Activated CD4-positive, CD25-positive, alpha-beta regulatory T cell treated with anti-CD3 and anti-CD28 coated beads, Interleukin-2, amount 50 U/mL, for 16 hours (primary cell): ENCODE measurements at places on chromosomes 16 and 17.

- no peak for DNase-seq
Measured at GRCh38 chr16:56848029-56848936, 16.7 kb upstream of the SLC12A3 start.

DNA sequence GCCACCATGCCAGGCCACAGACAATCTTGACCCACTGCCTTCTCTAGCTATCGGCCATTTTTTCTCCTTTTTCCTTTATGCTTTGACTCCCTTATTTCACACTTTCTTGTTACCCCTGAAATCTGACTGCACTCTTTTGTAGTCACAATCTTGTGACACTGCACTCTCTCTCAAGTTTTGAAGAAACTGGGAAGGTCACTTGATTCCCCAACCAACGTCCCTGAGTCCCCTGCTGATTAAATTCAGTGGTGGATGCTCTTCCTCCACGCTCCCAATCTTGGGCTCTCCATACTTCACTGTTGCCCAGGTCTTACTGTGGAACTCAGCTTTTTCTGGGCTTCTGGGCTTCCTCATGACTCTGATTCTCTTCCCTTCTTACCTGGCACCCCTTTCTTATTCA, 33.9 kb downstream of the PECAM1 start:
- DNase-seq, result no peak

GRCh38 chr16:80569440-80570105, 28.8 kb downstream of the DYNLRB2 start:
- DNase-seq, result peak; percentile 44

- DNase-seq, result no peak
Measured at GRCh38 chr17:77165577-77165976, 24.8 kb downstream of the SEC14L1 start.

- DNase-seq, result no peak
Measured at GRCh38 chr17:1495265-1495989, 2.9 kb upstream of the MYO1C start.

- no peak for DNase-seq
Measured at GRCh38 chr17:49393491-49394255, 21.0 kb downstream of the PHB1 start.

DNA sequence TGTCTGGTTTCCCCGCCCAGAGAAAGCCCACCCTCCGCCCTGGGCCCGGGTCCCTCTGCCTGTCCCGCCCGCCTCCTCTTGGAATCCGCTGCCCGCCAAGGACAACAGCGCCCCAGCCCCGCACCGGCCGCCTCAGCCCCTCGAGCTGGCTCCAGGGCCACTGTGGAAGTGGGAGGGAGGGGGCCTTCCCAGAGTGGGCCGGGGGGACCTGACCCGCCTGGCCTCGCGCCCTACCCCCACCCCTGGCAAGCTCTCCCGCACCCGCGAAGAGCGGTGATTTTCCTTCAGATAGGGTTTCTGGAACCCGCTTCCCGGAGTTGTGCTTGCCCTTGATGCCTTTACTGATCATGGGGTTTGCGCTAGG, 2.3 kb upstream of the CBX8 start:
- DNase-seq, result no peak

GRCh38 chr16:89446975-89447293, 43.4 kb downstream of the ANKRD11 start:
- DNase-seq, result no peak

DNA sequence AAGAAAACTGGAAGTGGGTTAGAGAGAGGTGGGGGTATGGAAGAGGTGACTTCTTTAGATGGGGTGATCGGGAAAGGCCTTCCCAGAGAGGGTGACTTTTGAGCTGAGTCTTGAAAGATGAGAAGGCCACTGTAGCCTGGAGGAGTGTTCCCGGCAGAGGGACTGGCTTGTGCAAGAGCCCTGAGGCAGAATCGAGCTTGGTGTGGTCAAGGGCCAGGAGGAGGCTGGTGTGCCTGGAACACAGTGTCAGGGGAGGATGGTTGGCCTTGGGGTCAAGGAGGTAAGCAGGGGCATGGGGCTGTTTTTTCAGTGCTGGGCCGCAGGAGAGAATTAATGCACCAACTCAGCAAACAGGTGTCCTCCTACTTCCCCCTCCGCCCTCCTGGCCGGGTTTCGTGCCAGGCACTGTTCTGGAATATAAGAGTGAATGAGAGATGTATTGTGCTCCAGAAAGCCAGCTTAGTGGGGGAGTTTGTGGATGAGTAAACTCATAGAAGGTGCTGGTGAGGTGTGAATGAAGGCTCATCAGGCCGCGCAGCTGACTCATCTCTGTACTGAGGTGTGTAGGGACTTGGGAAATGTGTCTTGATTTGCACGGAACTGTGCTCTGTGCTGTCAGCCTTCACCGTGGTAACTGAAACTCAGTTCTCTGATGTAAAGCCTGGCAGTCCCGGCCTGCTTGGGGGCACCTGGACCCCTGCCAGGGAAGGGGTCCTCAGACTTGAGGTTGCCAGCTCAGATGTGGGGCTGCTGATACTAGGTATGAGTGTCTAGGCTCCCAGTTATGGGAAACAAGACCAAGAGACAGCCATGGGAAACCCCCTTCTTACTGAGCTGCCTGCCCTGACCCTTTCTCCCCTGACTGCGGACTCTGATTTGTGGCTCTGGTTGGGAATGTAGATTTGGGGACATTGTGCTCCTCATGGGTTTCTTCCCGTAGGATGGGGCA, 15.3 kb downstream of the KSR1 start:
- DNase-seq, result peak; percentile 57

- no peak for DNase-seq
Measured at GRCh38 chr16:26335236-26335853, 643.6 kb downstream of the HS3ST4 start.

DNA sequence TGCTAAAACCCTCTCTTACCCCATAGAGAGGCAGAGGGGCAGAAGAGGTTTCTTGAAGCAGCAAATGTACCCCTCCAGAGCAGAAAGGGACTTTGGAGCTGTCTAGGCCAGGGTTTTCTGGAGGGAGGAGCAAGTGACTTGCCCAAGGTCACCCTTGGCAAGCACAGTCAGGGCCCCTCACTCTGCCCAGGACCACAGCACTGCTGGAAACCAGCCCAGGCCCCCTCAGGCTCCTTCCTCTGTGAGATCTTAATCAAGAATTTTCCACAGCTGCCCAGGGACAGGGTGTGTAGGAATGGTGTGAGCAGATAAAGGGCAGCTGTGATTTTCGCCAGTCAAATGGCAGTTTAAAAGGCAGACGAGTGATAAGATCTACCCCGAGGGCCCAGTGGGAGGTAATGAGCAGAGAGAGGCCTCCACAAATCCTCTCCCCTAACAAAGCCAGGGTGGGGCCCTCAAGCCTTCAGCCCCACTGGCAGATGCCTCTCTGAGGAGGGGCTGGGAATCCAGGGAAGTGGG, 3.9 kb upstream of the SLC12A3 start:
- DNase-seq, result no peak

DNA sequence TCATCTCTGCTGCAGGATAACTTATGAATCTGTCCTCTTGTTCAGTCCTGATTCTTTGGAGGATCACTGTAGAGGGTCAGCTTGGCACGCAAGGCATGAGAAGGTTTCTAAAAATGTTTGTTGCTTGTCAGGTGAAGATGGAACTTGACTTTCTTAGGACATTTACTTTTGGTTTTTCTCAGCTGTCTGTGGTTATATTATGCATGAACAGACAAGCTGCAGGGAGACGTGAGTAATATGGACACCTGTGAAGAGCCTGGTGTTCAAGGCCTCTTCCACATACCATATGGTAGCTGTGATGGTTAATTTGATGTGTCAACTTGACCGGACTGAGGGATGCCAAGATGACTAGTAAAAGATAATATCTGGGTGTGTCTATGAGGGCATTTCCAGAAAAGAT, 270.2 kb upstream of the CPHXL start:
- no peak for DNase-seq

DNA sequence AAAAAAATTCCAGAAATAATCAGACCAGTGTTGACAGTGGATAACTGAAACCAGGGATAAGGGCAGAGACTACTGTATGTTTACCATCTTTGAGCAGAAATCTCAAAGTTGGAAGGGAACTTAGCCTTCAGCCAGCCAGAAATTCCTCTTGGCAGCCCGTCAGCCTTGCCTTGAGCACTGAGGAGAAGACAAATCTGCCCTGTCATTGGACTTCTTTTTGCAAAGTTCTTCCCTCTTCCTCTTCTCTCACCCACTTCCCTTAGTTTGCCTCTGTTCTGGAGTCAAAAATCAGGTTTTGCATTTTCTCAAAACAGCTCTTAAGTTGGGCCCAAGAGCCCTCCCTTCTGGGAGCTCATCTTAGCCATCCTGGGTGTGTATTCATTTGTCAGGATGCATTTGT, 6.2 kb downstream of the TUFM start:
- no peak for DNase-seq

DNA sequence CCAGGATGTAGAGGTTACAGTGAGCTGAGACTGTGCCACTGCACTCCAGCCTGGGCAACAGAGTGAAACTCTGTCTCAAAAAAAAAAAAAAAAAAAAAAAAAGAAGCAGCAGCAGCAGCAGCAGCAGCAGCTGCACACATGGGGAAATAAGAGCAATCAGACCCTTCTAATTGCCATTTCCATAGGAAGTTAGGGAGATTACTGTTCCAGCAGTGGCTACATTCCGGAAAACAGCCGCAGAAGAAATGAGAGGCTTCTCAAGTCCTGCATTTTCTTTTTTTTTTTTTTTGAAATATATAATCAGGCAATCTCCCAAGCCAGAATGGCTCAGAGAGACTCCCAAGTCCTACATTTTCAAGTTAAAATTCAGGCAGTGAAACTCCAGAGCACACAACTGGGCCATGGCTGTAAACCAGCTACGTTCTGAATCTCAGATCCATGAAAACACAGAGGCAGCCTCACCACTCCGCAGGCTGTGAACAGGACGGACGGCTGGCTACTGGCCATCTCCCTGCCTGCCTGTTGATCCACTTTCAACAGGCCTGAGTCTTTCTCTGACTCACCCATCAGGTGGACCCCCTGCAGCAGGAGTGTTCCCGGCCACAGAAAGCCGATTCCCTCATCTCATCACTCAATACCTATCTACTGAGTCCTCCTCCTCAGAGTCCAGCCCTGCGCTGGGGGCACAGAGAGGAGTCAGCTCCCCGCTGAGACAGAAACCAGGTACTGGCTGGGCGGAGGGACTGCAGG, 15.0 kb downstream of the TRPV1 start:
- DNase-seq, result no peak

GRCh38 chr16:69315486-69316311, 4.5 kb downstream of the VPS4A start:
- DNase-seq, result no peak

GRCh38 chr16:76656994-76657393, 379.8 kb downstream of the CNTNAP4 start:
- no peak for DNase-seq

- DNase-seq, result no peak
Measured at GRCh38 chr17:38742411-38743308, 5.5 kb downstream of the PCGF2 start.

GRCh38 chr17:13031718-13032350, 14.0 kb upstream of the ELAC2 start:
- DNase-seq, result no peak

DNA sequence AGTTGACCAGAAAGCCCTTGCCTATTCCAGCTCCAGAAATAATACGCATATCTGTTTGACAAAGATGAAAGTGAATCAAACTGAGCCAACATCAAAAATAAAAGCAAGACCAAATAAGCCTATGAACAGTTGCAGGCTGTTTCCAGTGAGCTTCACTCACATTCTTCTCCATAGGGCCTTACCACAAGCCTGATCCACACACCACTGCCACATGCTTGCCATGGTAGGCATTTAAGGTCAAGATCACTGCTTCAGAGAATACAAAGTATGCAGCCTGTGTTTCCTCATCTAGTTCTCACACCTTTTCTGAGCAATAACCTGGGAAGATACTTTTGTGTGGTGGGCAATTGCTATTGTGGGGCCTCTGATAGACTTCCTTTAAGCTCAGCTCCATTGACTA, 1060.2 kb downstream of the CDH11 start:
- DNase-seq, result no peak
